Stimulated activated CD4-positive, alpha-beta T cell treated with anti-CD3 and anti-CD28 coated beads, Interleukin-15, amount 100 ng/mL, for 1 hour (primary cell): ENCODE measurements at places on chromosomes 1 and 21.

DNA sequence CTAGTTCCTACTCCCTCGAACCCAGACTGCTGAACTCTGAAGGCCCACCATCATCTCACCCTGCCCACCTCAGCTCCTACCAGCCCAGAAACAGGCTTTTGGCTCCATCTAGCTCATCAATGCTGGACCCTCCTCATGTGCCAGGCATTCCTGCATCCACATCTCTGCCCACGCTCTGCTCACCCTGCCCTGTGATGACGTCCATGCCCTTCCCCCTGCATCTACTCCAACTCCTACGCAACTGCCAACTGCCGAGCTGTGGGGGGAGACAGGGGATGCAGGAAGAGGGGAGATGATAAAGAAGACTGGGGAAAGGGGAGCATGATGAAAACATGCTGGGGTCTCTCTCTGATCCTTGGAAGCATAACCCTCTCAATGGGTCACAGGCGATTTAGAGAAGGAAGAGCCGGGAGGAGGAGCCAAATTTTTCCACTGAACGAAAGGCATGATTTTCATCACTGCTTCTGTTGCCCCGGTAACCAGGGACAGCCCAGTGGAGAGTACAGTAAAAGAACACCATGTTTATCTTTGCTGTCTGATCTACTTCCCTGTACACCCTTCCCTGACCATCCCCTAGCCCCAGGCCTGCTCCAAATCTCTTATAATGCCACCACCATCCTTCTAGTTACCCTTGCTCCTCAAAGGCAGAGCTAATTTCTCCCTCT, 44.3 kb downstream of the CD34 start:
- no peak for DNase-seq

GRCh38 chr1:107187399-107187798, 46.6 kb downstream of the NTNG1 start:
- DNase-seq = no peak

DNA sequence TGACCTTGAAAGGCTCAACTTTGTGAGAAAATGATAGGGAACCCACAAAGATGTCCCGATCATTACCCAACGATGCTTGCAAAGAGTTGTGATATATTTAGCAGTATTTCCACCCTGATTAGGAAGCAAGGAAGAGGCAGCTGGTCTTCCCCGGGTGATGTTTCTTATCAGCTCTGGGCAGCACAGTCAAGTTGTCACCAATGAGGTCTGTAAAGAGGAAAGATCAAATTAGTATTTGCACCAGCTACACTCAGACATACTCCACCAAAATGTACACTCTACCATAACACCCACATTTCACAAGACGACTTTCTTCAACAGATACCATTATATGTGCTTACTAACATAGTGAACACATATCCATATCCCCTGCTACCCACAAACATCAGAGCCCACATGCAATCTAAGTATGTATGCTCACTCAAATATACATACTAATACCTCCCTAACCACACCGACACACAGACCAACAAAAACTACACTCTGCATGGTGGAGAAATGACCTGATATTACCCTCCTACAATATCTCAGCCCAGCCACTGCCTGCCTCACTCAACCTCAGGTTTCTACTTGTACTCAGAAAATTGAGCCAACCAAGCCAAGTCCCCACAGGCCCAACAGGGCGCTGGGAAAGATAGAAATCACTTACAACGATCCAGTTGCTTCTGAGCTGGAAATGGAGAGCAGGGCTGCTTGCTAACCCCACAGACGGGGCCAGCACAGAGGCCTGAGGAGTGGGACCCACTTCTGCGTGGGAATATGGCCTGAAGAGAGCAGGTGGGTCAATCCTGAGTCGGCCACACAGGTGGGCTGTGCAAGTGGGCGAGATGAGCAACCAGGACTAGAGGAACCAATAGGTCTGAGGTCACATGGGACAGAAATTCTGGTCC, 4.6 kb upstream of the BTG2 start:
- no peak for DNase-seq

- no peak for DNase-seq
Observed at GRCh38 chr1:232890340-232890943, 60.0 kb upstream of the NTPCR start.

DNA sequence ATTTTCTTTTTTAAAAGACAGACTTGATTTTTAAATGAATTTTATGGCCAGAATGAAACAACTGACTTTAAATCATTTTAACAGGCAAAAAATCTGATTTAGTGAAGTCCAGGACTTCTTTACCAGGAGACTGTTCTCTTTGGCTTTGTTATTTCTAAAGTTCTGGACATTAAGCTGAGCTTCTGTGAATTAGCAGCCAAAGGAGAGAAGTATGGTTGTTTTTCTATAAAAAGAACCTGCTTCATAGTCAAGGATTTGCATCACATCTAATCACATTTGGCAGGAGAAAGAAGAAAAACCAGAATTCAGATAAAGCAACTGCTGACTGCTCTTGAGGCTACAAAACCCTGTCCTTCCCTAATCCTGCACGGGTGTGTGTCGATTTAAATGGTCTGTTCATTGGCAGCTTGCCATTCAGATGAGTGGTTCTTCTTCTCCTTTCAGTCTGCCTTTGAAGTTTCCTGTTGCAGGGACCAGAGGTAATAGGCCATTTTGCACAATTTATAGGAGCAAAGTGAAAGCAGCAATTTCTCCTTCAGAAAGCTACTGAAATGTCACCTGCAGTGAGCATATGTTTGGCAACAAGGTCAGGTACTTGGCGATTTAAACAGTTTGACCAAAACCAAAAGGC, 215.4 kb downstream of the OLFM3 start:
- DNase-seq = no peak

- DNase-seq = no peak
Observed at GRCh38 chr1:159084152-159084551, 7.6 kb upstream of the AIM2 start.

DNA sequence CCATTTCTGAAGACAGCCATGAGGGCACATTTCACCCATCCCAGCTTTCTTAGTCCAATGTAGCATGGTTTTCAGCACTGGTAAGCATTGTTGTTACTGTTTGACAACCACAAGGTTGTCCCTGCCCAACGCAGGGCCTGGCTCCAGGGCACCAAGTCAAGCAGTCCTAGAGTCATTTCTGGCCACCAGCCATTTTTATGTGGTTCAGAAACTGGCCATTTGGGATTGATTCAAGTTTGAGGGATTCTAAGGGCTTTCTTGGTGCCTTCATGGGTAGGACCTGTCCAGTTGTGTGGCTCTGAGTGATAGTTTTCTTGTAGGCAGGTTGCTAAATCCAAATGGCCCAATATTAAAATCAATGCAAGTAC, 535.4 kb upstream of the USP24 start:
- DNase-seq = no peak
